Activated effector memory CD4-positive, alpha-beta T cell treated with Interleukin-2 at 50 U/mL for 16 hours (primary cell): ENCODE measurements at places on chromosomes 16 and 17.

- DNase-seq: no peak
Observed at GRCh38 chr16:67161595-67162058, 1.9 kb downstream of the FBXL8 start.

DNA sequence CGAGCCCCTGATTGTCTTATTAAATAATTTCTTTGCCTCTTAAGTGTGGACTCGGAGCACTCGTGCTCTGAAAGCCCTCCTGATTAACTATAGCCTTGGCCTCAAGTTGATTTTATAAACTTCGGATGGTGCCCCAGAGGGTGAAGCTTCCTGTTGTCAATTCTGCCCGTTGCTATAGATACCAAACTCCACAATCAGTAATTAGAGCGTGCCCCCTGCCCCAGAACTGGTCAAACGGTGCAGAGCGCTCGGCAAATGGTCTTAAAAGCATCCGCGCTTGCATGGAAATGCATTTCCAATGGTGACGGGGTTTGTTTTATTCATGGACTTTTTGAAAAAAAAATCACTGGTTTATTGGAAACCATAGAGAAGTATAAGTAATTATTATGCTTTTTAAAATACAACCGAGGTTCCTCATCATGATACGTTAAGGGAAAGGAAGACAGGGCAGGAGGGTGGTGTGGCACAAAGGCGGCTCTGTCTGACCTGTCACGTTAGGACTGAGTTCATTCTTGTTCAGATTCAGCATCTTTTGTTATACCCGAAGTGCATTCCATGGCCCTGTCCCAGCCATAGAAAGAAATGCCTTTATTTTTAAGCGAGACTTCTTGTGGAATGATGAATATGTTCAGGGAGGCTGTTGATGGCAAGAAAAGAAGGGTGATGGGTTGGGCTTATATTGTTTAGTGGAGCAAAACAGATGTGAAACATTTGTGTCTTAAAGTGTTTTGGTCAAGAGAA is 476.4 kb downstream of the MAF start:
- no peak for DNase-seq

DNA sequence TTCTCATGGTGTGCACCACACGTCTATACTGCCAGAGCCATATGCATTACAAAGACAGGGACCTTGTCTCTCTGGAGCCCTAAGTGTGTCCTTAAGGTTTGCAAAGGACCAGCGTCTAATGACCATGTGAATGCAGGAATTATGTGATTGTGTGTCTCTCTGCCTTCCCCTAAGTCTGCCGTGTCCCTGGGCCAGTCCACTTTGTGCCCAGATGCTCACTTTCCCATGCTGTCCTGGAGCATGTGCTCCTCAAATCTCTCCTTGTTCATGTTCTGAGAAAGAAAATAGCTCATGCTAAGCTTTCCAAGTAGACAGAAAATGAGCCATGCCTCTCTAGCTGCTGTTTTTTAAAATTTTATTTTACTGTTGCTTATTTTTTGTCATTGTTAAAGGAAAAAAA is 125.5 kb downstream of the RBFOX1 start:
- DNase-seq: no peak

DNA sequence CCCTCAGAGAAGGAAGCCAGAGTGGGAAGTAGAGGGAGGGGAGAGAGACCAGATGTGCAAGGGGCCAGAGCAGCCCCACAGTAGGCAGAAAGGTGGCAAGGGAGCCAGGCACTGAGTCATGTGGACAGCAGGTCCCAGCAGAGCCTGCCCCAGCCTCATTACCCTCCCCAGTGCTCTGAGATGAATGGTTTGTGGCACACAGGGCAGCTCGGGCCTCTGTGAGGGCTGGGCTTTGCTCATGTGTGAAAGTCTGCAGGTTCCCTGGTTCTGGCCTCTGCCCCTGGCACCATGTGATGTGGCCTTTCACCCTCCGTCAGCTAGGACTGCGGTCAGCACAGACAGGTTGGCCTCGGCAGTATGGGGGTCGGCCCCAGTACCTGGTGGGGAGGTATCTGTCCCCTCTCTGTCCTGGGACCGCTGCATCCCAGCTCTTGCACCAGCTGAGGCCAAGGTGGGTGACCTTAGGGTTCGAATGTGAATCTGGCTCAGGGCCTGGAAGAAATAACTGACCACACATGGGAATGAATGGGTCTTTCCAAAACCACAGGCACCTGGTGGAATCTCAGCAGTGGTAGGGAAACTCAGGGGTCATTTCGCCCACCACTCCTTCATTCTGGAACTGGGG is 8.9 kb downstream of the LRRC75A start:
- DNase-seq: no peak

DNA sequence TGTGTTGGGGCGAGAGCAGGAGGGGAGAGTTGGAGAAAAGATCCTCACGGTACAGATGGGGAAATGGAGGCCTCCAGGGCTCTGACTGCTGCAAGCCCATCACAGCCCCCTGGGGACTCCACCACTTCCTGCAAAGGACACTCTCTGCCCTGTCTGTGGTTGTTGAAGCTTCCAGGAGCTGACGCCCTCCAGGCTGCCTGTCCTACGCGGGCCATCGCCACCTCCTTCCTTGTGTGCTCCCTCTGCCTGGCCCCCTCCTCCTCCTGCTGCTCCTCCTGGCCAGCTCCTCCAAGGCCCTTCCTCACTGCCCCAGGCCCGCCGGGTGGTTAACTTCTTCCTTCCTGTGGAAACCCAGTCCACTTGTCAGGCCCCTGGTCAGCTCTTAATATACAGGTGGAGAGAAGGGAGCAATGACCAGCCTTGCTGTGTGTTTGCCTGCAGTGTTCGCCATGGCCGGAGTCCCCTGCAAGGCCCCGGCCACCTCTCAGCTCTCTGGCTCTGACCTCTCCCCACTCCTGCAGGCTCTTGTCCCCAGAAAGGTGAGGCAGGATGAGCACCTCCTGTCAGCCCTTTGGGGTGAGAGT is 18.4 kb upstream of the STAC2 start:
- DNase-seq: no peak

- no peak for DNase-seq
Observed at GRCh38 chr17:29748400-29748799, 125.7 kb upstream of the CORO6 start.

GRCh38 chr16:81740169-81740568 is 38.9 kb upstream of the PLCG2 start:
- DNase-seq: no peak
